ENCODE measurements at places on chromosomes 2 and 18. TPM values are rescaled to one million over a fixed set of nuclear protein-coding genes. Genes with fewer than 3 reads are reported as not detected.

TDRD15 gene
- total RNA-seq: not detected

REG1B gene
- not detected for total RNA-seq

PLGLB2 gene
- total RNA-seq: 0.16 TPM

POTEJ gene
- total RNA-seq: not detected

ANKRD53 gene
- not detected for total RNA-seq

DQX1 gene
- total RNA-seq: 0.06 TPM

SCN3A gene
- total RNA-seq: not detected

L3MBTL4 gene
- total RNA-seq: not detected

HRH4 gene
- 0.02 TPM for total RNA-seq

ZAP70 gene
- not detected for total RNA-seq

LHCGR gene
- not detected for total RNA-seq

HMSD gene
- total RNA-seq: not detected

ITGB1BP1 gene
- 183 TPM for total RNA-seq

CIB4 gene
- total RNA-seq: 0.28 TPM

PNPT1 gene
- 33.5 TPM for total RNA-seq

G6PC2 gene
- not detected for total RNA-seq

POTEF gene
- 0.03 TPM for total RNA-seq

MEP1B gene
- 0.06 TPM for total RNA-seq

IL37 gene
- not detected for total RNA-seq

CXCR1 gene
- not detected for total RNA-seq

TLX2 gene
- total RNA-seq: 0.30 TPM

PGAP1 gene
- total RNA-seq: 1.1 TPM

ANKRD30B gene
- not detected for total RNA-seq

TUBA3E gene
- total RNA-seq: not detected

ANKRD36B gene
- 3.8 TPM for total RNA-seq

SLC66A3 gene
- 37.1 TPM for total RNA-seq

GPR55 gene
- total RNA-seq: not detected

CDK15 gene
- total RNA-seq: not detected

CXCR2 gene
- not detected for total RNA-seq

CAMKMT gene
- 5.3 TPM for total RNA-seq

KANSL1L gene
- 0.28 TPM for total RNA-seq

IGFBP5 gene
- 0.14 TPM for total RNA-seq

KCNJ13 gene
- total RNA-seq: not detected

EGR4 gene
- total RNA-seq: 0.34 TPM

RAB6C gene
- total RNA-seq: not detected

TNFRSF11A gene
- 8.3 TPM for total RNA-seq

PPP3R1 gene
- total RNA-seq: 67.0 TPM

RAB27B gene
- 11.8 TPM for total RNA-seq

ASB1 gene
- total RNA-seq: 45.6 TPM

INHA gene
- total RNA-seq: 0.51 TPM

FAM110C gene
- 0.06 TPM for total RNA-seq

SULT1C2 gene
- total RNA-seq: 0.83 TPM

OTOS gene
- total RNA-seq: not detected

SLC38A11 gene
- not detected for total RNA-seq

COL5A2 gene
- total RNA-seq: 73.8 TPM

NR4A2 gene
- total RNA-seq: 2.4 TPM

HOXD1 gene
- 0.21 TPM for total RNA-seq

RPRM gene
- total RNA-seq: not detected

FOSL2 gene
- total RNA-seq: 39.0 TPM

GAREM2 gene
- 7.0 TPM for total RNA-seq

DAW1 gene
- total RNA-seq: 2.3 TPM

TPRKB gene
- 78.1 TPM for total RNA-seq

C2orf74 gene
- total RNA-seq: 20.4 TPM

NPAS2 gene
- total RNA-seq: 114 TPM

ZBTB14 gene
- total RNA-seq: 7.0 TPM

IHH gene
- total RNA-seq: 0.12 TPM

ANKRD23 gene
- total RNA-seq: 1.8 TPM

COX5B gene
- 314 TPM for total RNA-seq

ANKRD62 gene
- total RNA-seq: not detected
